Posterior vena cava (tissue), 2 donors: ENCODE measurements at places on chromosomes 3 and 15.

DNA sequence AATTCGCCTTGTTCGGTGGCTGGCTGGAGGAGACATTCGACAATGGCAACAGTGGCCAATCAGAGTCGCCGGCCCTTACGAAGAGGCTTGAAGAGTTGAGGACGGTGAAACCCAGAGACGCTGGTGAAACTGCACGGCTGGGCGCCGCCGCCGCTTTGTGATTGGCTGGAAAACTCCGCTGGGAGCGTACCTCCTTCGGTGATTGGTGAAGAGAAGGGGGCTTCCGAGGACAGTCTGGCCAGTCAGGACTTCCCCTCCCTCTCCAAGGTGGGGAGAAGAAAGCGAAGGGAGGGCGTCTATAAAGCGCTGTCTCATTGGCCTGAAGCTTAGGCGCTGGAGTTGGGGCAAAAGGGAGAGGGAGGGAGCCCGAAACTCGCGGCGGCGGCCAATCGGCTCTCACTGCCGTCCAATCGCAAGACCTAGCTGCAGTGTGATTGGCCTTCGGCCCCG, 554 bp upstream of the GSK3B start:
- peak; percentile 100 for DNase-seq

DNA sequence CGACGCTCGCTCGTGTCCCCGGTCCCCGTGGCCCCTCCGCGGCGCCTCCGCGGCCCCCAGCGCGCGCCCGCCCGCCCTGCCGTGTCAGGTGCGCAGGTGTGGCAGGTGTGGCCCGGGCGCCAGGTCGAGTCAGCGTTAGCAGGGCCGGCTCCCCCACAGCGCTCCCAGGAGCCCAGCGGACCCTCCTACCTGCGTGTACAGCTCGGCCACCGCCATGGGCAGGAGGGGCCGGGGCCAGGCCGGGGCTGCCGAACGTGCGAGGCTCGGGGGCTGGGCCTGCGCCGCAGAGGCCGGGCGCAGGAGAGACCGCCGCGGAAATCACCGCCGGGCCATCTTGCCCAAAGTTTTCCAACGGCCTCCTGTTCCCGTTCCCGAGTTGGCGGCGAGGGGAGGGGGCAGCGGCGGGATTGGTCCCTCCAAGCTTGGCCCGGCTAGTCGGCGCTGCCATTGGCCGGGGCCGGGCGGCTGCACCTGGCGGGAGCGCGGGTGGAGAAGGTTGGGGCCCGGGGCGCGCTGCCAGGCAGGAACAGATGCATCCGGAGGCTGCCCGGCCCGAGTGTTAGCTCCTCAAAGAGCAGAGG, at the start of gene MYO5C:
MYO5C (minus strand) TSS at position 384 of the 581 bp plus-strand sequence; CDS start at position 216, 168 bp downstream.
- peak; percentile 90 for DNase-seq

GRCh38 chr15:66100761-66101160, 152.8 kb downstream of the MEGF11 start:
- DNase-seq = no peak

- DNase-seq = no peak
Observed at GRCh38 chr3:65500398-65501306, 538.1 kb downstream of the MAGI1 start.

DNA sequence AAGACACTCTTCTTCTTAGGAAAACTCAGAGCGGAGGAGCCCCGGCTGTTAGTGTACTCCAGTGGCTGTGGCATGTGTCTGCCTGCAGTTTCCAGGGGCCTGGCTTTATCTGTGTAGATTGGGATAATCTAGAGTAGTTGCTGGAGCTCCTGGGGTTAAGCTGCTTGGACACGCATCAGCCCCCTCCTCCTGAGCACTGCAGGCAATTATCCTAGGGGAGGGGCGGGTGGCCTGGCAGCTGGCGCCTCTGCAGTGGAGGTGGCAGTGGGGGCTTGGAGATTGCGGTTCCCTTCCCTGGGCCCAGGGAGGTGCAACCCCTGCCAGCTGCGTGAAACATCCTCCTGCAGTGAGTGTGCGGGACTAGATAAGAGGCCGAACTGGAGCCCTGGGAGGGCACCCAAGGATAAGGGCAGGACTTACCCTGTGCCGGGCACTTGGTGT, 68.2 kb downstream of the EFCAB12 start:
- DNase-seq = no peak

- DNase-seq = no peak
Observed at GRCh38 chr3:58999134-58999773, 50.6 kb downstream of the CFAP20DC start.

DNA sequence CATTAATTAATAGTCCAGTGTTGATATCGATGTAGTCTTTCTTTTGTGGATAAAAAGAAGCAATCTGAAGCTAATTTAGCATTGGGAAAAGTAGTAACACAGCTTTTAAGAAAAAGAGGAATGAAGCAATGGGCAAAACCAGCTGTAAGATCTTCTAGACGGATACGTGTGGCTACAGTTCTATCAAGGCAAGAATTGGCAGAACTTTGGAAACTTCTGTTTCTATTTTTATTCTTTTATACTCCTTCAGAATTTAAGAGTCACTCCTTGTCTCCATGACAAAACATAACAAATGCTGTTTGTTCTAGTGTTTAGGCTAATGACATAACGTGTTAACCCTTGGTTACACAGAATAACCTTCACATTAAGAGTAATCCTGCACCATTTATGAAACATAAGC, 289.2 kb downstream of the ROBO2 start:
- no peak for DNase-seq

DNA sequence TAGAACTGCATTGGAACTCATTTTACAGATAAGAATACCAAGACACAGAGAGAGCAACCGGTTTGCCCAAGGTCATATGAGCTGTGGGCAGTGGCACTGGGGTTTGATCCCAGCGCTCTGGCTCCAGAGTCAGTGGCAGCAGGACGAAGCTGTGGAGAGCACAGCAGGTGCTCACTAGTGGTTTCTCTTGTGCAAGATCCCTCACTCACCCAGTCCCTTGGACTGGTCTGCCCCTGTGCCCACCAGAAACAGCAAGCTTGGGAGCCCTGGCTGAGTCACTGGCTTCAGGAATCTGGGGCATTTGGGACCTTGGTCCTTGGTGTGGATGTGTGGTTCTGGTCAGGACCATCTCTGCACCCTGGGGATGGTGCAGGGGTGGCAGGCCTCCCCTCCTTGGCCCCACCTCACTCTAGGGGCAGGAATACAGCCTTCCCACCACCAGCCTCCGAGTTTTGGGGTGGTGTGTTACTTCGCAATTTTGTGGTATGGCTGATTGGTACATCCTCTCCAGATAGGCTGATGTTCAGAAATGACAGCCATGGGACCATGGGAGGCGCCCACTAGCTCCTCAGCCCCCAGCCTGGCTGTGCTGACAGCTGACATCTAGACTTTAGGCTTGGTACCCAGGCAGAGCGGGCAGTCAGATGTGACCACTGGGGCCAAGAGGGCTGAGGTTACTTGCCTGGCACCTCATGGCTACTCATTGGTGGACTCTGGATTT, 104.6 kb downstream of the LSM3 start:
- DNase-seq = no peak

DNA sequence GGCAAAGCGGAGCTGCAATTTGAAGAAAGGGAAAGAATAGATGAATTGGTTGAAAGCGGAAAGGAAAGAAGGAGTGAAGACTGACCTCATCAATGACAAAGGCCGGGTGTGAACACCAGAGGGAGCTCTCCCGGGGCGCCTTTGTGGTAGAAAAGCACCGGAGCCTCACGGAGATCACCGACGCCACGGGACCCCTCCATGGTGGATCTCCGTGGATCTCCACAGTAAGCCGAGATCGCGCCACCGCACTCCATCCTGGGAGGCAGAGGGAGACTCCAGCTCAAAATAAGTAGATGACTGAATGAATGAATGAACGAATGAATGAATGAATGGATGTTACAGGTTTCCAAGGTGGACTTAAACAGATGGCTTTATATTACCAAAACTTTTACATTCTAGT, 25.0 kb downstream of the GPR160 start:
- no peak for DNase-seq

- no peak for DNase-seq
Observed at GRCh38 chr15:29968099-29968894, 114.5 kb upstream of the GOLGA8J start.

DNA sequence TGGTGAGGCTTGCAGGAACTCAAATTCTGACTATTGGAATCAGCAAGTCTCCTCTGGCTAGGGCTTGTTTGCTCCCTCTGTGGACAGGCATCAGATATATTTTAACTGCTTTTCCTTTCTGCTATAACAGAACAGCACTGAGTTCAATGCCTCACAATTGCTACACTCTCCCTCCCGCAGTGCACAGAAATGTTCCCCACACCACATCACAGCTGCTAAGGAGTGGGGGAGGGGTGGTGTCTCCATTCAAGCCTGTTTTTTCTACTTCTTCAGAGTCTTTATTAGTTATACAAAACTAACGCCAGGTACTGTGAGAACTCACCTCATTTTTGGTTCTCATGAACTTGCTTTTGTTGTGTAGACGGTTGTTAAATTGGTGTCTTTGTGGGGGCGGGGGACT, 68.5 kb downstream of the BCHE start:
- no peak for DNase-seq

- no peak for DNase-seq
Observed at GRCh38 chr3:18224426-18224825, 200.7 kb downstream of the SATB1 start.

DNA sequence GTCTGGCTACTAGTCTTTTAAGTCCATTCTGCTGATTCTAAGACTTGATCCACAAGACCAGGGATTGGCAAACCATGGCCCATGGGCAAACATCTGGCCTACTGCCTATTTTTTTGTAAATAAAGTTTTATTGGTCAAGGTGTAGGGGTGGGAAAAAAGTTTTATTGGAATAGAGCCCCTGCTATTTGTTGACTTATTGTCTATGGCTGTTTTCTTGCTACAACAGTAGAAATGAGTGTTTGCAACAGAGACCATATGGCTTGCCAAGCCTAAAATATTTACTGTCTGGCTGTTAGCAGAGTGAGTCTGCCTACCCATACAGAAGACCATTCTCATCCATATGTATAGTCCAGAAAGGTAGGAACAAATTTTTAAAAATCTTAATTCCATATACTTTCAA, 106.4 kb downstream of the PTPRG start:
- DNase-seq = no peak

DNA sequence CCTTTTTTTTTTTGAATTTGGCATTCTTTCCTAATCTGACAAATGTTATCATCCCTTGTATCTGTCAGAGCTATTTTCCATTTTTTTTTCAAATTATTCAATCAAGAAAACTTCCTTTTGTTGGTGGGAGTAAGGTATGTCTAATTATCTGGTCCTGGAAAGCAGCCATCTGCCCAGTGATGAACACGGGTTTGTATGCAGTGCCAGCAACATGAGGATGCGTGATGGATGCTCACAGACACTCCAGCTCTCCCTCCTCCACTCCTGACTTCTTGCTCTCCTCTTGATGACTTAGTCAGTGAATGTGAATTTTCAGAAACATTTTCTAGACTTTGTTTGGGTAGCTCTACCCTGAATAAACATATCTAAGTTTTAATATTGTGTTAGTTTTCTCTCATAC, 79.2 kb downstream of the IL1RAP start:
- no peak for DNase-seq
